ENCODE measurements at places on chromosomes 12 and 14.

- no peak for DNase-seq
These were observed 11.8 kb upstream of the CD27 start for GRCh38 chr12:6432991-6433390.

- no peak for DNase-seq
These were observed 312.8 kb upstream of the RPL10L start for GRCh38 chr14:46964378-46964777.

- DNase-seq: no peak
These were observed 209.1 kb downstream of the DACT1 start for GRCh38 chr14:58846682-58847465.

- peak; percentile 58 for DNase-seq
These were observed 43.8 kb upstream of the NR2C1 start for GRCh38 chr12:95117178-95117599.

DNA sequence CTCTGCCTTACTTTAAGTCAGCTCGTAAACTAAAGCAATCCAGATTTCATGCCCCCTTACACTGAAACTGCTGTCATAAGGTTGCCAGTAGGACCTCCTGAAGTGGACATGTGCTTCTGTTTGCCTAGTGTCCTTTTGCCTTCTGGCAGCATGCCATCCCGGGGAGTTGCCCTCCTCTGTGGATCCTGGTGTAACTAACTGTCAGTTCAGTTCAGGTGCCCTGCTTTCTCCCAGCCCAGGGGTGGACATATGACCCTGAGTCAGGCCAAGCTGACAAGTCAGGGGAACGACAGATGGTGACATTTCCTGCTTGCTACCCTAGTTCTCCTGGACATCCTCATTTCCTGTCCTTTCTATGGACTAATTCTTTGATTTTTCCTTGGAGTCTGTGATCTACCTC, 25.6 kb downstream of the AKAP6 start:
- DNase-seq: no peak

GRCh38 chr12:124698998-124699305, 131.5 kb upstream of the NCOR2 start:
- DNase-seq: no peak

All from effector memory CD8-positive, alpha-beta T cell (primary cell).